ENCODE measurements at places on chromosomes 1 and 21. TPM values are rescaled to one million over a fixed set of nuclear protein-coding genes. Genes with fewer than 3 reads are reported as not detected.

GRCh38 chr1:238264951-238265350 lies 374.2 kb upstream of the ZP4 start:
- no peak overlapping the region for H3K4me3 ChIP-seq
- no peak for DNase-seq
- no peaks in the 10 kb centered on the region for H3K4me1 ChIP-seq
- H3K36me3 ChIP-seq, result no peaks in the 10 kb centered on the region

GRCh38 chr1:111745675-111746613 lies 6.7 kb upstream of the INKA2 start:
- H3K27ac ChIP-seq, result no peak overlapping the region
- H3K36me3 ChIP-seq, result no peaks in the 10 kb centered on the region
- H3K27me3 ChIP-seq, result peaks cover 13% of the 10 kb centered on the region
- DNase-seq, result no peak

DNA sequence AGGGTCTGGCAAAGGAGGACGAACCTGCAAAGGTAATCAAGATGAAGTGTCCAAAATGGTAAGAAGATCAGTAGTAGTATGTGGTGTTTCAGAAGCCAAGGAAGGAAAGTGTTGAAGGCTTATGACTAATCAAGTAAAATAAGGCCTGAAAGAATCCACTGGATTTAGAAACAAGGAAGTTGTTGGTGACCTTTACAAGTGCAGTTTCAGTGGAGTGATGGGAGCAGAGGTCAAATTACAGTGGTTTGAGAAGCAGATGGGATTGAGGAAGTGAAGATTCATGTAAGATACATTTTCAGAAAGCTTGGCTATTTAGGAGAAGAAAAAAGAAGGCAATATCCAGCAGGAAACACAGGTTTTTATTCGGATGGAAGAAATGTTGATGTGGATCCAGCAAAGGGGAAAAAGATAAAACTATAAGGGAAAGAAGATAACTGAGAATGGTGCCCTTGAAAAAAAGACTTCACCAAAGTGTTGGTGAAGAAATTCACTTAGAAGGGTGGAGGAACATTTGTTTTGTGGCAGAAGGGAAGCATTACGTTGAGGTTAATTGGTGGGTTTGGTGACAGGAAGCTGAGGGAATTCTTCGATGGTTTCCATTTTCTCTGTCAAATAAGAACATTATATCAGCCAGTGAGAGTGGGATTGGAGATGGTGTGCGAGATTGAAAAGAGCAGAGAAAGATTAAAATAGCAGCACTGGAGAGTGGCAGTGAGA lies 2.1 kb downstream of the ARMH1 start:
- H3K36me3 ChIP-seq, result no peaks in the 10 kb centered on the region
- DNase-seq, result no peak
- H3K27ac ChIP-seq, result no peak overlapping the region
- H3K27me3 ChIP-seq, result no peaks in the 10 kb centered on the region
- H3K4me3 ChIP-seq, result no peak overlapping the region
- peaks cover 28% of the 10 kb centered on the region for H3K4me1 ChIP-seq

DNA sequence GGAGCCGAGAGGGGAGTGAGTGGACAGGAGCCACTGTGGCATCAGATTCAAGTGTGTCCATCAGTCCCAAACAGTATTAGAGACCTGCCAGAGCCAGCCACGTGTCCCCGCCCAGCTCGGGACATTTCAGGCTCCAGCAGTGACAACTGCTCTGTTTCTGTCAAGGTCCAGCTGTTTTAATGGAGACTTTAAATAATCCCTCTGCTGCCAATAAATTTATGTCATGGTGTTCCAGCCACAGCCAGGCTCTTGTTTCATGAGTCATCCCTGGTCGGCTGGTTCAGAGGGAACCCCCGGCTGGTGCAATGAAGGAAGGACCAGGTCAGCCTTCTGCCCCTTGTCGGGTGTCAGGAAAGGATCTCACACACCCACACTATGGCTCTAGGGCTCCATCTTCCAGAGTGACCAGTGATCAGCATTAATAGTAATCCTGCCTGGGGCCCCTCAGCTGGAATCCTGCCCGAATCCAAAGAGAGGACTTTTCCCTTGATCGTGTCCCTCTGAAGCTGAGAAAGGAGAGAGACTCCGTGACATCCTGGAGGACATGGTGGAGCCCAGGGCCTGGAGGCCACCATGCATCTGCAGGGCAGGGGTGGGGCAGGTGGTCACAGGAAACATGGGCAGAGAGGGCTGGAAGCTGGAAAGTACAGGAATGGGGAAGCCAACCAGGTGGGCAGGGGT lies 197.3 kb downstream of the MATN1 start:
- no peaks in the 10 kb centered on the region for H3K4me1 ChIP-seq
- no peak overlapping the region for H3K4me3 ChIP-seq
- H3K27me3 ChIP-seq, result no peaks in the 10 kb centered on the region
- no peaks in the 10 kb centered on the region for H3K36me3 ChIP-seq
- no peak overlapping the region for H3K27ac ChIP-seq
- DNase-seq, result no peak

GPR137B gene
- total RNA-seq, result 14.3 TPM

- H3K4me1 ChIP-seq, result peaks cover 28% of the 10 kb centered on the region
- DNase-seq, result peak; percentile 33
- peak overlapping the region; percentile 82 for H3K4me3 ChIP-seq
- no peak overlapping the region for H3K27ac ChIP-seq
These were observed 2.3 kb downstream of the KCNC4 start for GRCh38 chr1:110212169-110213142.

FAM43B gene
- total RNA-seq, result 3.6 TPM

DNA sequence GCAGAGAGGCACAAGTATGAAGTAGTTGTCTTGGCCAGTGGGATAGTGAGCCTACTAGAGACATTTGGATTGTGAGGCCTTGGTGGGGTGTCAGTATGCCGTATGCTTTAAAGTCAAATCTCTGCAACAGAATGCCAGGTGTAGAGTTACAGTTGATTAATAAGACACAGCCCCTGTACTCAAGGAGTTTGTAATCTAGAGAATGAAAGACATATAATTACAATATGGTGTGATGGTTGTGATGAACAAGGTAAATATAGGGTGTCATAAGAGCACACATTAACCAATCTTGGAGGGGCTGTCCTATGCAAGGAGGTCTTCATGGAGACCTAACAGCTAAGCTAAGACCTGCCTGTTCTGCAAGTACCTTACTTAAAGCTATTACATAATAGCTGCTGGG lies 113.1 kb downstream of the ATF6 start:
- no peak for DNase-seq
- H3K27me3 ChIP-seq, result no peaks in the 10 kb centered on the region
- no peak overlapping the region for H3K27ac ChIP-seq
- H3K36me3 ChIP-seq, result no peaks in the 10 kb centered on the region
- no peak overlapping the region for H3K4me3 ChIP-seq

DNA sequence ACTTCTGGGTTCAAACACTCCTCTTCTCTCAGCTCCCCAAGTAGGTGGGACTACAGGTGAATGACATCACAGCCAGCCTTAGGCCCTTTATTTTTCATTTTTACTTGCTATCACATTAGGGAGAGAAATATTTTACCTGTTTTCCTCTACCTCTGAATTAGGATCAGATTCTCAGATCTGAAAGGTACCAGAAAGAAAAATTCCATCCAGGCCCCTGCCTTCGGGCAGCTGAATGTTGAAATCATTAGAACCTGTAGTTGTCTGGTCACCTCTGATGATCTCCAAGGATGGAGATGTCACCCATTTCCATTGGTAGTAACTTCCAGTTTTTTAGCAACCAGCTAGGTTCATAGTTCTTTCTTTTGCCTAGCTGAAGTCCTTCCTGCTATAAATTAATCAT lies 175.6 kb upstream of the TNR start:
- peaks cover 28% of the 10 kb centered on the region for H3K4me1 ChIP-seq
- no peak overlapping the region for H3K4me3 ChIP-seq
- H3K27me3 ChIP-seq, result peaks cover 94% of the 10 kb centered on the region
- H3K27ac ChIP-seq, result no peak overlapping the region
- no peaks in the 10 kb centered on the region for H3K36me3 ChIP-seq

GRCh38 chr1:117070124-117070523 lies 10.0 kb downstream of the TTF2 start:
- DNase-seq, result no peak
- no peaks in the 10 kb centered on the region for H3K4me1 ChIP-seq
- no peak overlapping the region for H3K27ac ChIP-seq

RNF207 gene
- total RNA-seq, result 2.9 TPM

DNA sequence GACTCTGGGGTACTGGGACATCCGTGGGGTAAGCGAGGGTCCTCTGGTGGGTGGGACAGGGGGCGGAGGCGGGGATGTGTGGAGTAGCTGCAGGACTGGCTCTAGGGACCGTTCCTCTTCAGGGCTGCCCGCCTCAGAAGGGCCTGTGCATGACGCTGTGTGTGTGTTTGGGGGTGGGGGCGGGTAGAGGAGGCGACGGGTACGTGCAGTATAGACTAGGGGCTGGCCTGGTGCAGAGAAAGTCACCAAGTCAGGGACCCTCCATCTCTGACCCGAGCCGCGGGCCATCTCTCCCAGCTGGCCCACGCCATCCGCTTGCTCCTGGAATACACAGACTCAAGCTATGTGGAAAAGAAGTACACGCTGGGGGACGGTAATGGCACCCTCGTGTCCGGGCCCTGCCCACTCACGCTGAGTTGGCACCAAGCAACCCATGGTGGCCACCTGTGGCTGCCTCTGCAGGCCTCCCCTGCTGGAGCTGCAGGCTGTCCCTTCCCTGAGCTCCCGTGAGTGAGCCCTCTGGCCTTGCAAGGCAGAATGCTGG lies 342 bp downstream of the GSTM5 start:
- no peak overlapping the region for H3K27ac ChIP-seq
- peak overlapping the region; percentile 58 for H3K4me3 ChIP-seq
- H3K27me3 ChIP-seq, result no peaks in the 10 kb centered on the region

DNA sequence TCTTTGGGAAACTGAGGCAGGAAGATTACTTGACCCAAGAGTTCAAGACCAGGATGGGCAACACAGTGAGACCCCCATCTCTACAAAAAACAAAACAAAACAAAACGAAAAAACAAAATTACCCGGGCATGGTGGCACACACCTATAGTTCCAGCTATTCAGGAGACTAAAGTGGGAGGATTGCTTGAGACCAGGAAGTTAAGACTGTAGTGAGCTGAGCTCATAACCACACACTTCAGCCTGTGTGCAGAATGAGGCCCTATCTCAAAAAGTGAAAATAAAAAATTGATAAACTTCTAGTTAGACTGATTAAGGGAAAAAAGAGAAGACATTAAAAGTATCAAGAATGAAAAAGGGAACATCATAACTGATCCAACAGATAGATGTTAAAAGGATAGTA lies 154.0 kb downstream of the RHOU start:
- H3K27ac ChIP-seq, result no peak overlapping the region
- DNase-seq, result no peak
- no peaks in the 10 kb centered on the region for H3K36me3 ChIP-seq
- H3K4me1 ChIP-seq, result no peaks in the 10 kb centered on the region
- no peaks in the 10 kb centered on the region for H3K27me3 ChIP-seq
- no peak overlapping the region for H3K4me3 ChIP-seq

DNASE2B gene
- total RNA-seq, result not detected

DNA sequence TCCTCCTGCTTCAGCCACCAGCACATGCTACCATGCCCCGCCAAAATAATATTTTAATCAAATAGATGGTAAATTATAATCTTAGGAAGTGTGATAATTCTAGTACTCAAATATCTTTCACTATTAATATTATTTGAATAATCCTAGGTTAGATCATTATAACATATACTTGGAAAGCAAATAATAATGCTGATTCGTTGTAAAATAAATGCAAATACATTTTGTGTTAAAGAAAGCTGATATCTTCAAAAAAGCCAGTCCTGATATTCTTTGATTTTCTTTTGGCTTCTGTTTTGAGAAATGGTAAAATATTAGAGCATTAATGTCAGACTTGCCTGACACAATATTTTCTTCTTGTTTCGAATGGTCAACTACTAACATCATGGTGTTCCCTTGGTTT lies 116.3 kb upstream of the ADAMTS5 start:
- H3K36me3 ChIP-seq, result no peaks in the 10 kb centered on the region
- no peaks in the 10 kb centered on the region for H3K27me3 ChIP-seq
- H3K4me3 ChIP-seq, result no peak overlapping the region
- DNase-seq, result no peak
- H3K4me1 ChIP-seq, result no peaks in the 10 kb centered on the region

DNA sequence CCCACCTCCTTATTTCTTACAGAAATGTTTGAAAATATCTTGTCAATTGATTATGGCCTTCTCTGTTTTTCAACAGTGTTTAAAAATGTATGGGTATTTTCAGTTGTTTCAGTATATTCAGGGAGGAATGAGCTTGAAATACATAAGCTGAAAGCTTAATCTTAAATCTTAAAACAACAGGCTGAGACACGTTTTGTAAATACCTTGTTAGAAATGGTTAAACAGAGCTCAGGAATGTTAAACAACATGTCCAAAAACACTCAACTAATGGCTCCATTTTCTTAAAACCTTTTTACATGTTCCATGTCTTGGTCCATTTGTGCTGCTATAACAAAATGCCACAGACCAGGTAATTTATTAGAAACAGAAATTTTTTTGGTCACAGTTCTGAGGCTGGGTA lies 953.8 kb upstream of the ADGRL2 start:
- H3K4me3 ChIP-seq, result no peak overlapping the region
- no peaks in the 10 kb centered on the region for H3K36me3 ChIP-seq
- no peaks in the 10 kb centered on the region for H3K4me1 ChIP-seq
- no peak overlapping the region for H3K27ac ChIP-seq
- no peaks in the 10 kb centered on the region for H3K27me3 ChIP-seq
- no peak for DNase-seq

RASSF5 gene
- 3.1 TPM for total RNA-seq
